Panc1 (cell line): ENCODE measurements at places on chromosomes 16 and 17.

- no peak for DNase-seq
Measured at GRCh38 chr17:29051731-29052130, 8.8 kb downstream of the PIPOX start.

- DNase-seq: no peak
Measured at GRCh38 chr17:63706336-63707082, 6.6 kb upstream of the LIMD2 start.

DNA sequence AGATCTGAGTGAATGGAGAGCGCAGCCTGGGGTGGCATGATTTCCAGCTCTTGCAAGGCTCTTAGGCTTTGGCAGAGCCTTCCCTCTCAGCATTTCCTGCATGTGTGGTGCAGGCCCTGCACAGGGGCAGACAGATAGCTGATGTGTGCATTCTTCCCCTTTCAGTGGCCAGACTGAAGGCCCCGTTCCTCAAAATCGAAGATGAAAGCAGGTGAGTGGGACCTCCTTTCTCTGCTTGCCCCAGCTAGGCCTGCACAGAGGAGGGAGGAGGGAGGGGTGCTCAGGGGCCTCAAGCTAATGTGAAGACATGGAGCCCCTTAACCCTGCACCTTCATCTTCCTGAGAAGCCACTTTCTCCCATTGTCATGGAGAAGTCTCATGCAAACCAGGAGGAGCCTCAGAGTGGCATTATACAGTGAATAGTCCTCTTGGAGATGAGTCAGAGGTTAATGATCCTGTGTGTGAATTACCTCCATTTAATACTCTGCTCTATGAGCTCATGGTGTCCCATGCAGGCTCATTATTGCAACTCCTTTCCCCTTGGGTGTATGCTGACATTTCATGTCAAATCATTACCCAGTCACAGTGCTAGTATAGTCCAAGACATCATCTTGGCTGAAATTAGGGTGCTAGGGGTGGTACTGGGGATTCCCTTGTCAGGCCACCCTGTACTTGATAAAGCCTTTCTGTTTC is 20.4 kb upstream of the ADAM11 start:
- no peak for DNase-seq

DNA sequence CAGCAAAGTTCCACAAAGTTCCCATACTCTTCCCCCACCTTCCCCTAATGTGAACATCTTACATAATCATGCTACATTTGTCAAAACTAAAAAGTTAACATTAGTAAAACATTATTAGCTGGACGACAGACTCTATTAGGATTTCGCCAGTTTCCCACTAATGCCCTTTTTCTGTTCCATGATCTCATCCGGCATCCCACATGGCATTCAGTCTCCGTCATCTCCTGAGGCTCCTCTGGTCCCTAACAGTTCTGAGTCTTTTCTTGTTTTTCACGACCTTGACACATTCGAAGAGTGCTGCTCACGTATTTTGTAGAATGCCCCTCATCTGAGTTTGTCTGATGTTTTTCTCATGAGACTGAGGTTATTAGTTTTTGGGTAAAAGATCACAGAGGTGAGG is 8.8 kb upstream of the MPRIP start:
- no peak for DNase-seq

GRCh38 chr17:63364387-63364786 is 81.7 kb downstream of the CYB561 start:
- DNase-seq: no peak

- no peak for DNase-seq
Measured at GRCh38 chr16:66923247-66923731, 2.0 kb downstream of the RRAD start.

- no peak for DNase-seq
Measured at GRCh38 chr16:86923656-86924055, 345.3 kb downstream of the FOXL1 start.

GRCh38 chr16:24537474-24538337 is 1.7 kb upstream of the RBBP6 start:
- no peak for DNase-seq

DNA sequence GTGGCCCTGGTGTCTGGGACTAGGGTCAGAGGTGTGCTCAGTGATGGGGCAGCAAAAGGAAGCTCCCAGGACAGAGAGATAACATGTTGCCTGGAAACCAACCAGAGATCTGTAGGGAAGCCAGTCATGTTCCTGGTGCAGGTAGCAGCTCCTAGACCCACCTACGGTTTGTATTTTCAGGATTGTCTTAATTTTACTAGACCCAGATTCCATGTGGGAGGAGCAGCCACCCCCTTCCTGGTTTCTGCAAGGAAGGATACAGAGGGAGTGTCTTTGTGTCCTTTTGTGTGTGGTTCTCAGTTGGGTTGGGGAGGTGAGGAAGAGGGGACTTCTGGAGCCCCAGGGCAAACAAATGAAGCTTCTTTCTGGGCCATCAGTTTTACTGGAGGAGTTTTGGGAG is 53.9 kb downstream of the MGAT5B start:
- no peak for DNase-seq
